ENCODE measurements at places on chromosomes 13 and 19. TPM values are rescaled to one million over a fixed set of nuclear protein-coding genes. Genes with fewer than 3 reads are reported as not detected.

WTIP gene
- 4.5 TPM for total RNA-seq

ZNF850 gene
- 41.1 TPM for total RNA-seq

PEG3 gene
- not detected for total RNA-seq

PNPLA6 gene
- total RNA-seq = 135 TPM

THSD8 gene
- total RNA-seq = 0.38 TPM

GRCh38 chr13:41707194-41707821 is 250.0 kb downstream of the RGCC start:
- no peak for DNase-seq

GRCh38 chr13:114076329-114077090 is 55.9 kb downstream of the RASA3 start:
- no peak for DNase-seq

DNA sequence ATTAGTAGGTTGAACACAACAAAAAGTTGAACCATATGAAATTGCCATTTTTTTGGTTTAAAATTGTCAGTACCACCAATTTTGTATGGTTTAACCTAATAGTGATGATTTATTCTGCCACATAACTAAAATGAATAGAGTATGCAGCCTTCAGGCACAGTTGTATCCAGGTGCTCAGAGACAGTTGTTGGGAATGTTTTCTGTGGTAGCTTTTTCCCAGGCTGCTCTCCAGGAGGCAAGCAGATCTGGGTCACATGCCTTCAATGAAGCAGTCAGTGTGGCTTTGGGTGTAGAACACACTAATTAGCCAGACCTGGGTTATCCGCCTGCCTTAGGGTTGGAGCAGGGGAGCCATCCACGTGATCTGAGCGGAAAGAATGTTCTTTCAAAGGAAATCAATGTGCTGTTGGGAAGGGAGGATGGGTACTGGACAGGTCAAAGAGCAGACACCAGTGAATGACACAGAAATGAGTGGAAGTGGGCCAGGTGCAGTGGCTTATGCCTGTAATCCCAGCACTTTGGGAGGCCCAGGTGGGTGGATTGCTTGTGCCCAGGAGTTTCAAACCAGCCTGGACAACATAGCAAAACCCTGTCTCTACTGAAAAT is 28.6 kb downstream of the MARK4 start:
- no peak for DNase-seq

- no peak for DNase-seq
These were observed 418.6 kb downstream of the OXGR1 start for GRCh38 chr13:96575423-96576320.

DNA sequence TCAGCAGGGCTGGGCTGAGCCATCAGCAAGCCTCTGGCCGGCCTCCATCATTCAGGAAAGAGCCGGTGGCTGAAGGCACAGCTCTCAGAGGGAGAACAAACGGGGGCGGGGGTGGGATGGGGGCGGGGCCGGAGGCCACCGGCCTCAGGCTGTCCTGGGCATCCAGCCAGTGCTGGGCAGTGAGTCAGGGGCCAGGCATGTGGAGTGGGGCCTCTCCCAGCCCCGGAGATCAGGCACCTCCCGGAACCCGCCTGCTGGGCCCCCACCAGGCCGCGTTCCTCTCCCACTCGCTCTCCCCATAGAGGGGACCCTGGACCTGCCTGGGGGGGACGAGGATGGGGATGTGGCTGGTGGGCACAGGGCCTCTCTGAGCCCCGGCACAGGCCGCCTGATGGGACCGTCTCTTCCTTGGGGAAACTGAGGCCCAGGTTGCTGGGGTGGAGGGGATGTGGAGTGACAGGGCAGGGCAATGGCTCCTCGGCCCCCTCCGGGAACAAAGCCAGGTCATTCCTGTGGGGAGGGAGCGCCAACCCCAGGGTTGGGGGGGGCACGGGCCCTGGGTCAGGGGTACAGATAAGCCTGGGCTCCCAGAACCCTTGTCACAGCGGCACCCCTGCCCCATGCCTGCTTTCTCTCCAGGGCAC is 12.9 kb downstream of the SPC24 start:
- peak; percentile 62 for DNase-seq

DNA sequence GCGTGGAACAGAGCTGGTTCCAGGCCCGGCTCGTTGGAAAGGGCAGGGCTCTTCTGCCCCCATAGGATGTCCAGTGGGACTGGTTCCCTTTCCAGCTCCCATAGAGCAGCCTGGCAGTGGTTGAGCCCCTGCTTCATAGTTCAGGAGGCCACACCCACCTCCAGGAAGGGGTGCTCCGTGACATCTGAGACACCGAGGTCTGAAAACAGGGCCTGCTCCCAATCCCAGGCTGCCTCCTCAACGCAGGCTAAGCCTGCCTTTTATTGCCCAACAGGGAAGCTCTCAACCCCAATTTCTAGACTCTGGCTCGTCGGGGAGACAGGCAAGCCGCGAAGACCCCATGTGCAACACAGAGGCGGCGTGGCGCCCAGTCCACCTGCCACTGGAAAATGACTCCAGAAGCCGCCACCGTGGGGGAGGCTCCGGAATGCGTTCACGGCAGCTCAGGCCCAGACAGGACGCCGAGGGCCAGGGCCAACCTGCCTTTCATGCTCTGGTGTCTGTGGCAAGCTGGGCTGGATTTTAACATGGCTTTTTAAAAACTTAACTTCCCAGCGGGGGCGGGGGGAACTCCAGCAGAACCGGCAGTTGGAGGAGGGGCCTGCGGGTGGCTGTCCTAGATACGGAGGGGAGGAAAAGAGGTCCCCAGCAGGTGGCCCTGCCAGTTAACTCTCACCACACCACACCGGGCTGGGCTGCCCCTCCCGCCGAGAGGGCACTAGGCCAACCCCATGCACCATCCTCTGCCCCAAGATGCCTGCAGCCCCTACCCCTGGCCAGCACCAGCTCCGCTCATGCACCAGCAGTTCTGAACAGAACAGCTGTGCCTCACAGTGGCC is 17.9 kb upstream of the TINCR start:
- peak; percentile 88 for DNase-seq

DNA sequence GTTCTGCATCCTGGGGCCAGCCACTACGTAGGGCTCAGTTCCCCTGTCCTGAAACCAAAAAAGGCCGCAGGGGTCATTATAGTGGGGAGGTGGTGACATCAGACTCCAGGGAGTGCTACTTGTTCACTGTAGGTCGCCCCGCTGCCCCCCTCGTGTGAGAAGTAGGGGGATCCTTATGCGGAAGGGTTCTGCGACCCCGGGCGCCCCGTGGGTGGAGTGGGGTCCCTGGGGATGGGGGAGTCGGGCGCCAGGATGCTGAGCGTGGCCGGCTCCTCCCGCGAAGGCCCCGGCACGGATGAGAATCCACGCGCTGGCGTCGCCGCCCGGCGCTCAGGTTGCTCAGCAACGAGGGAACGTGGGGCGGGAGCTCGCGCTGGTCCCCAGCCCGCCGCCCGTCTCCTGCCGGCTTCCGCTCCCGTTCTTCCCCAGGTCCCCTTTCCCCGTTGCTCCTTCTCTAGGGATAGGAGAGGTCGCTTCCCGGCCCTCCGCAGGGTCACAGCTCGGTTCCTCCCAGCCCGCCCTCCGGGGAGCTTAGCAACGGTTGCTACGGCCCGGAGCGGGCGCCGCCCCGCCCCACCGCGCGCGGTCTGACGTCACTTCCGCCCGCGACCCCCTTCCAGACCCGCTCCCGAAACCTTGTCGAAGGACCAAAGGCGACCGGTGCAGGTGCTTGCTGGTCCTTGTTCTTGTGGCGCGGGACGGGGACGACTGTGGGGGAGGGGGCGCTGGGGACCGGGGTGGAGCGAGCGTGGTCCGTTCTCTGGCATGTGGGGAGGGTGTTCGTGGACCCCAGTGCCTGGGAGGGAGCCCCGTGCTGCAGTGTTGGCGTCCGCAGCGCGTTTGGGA is at the start of gene NAT14:
TSS of gene NAT14 (plus strand) at position 596 of the 846 bp plus-strand sequence. CDS start 521 bp downstream, outside the sequence.
- DNase-seq = peak; percentile 95

DNA sequence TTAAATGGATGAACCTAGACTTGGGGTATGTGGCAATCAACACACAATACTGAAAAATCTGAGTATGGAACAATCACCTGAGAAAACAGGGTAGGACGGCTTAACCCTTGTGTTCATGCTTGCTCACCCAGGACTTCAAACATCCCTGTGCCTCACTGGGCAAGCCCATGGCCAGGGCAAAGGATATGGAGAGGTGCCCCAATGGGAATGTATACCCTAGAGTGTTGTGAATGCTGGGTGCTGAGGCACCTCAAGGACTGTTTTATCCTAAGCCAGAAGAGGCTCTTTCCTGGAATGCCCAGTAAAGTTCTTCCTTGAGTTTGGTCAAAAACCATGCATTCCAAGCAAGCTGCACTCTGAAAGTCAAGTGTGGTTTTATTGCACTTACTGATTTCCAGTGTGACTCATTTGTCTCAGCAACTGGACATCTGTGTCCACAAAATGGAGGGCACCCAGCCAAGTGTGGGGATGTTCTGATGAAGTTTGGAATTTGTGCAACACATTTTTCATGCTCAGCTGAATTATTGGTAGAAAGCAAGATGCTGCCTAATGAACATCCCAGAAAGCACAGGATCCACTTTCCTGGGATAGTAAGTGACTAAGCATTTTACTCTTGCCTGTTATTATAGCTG is 531.3 kb downstream of the RFC3 start:
- DNase-seq = no peak

DNA sequence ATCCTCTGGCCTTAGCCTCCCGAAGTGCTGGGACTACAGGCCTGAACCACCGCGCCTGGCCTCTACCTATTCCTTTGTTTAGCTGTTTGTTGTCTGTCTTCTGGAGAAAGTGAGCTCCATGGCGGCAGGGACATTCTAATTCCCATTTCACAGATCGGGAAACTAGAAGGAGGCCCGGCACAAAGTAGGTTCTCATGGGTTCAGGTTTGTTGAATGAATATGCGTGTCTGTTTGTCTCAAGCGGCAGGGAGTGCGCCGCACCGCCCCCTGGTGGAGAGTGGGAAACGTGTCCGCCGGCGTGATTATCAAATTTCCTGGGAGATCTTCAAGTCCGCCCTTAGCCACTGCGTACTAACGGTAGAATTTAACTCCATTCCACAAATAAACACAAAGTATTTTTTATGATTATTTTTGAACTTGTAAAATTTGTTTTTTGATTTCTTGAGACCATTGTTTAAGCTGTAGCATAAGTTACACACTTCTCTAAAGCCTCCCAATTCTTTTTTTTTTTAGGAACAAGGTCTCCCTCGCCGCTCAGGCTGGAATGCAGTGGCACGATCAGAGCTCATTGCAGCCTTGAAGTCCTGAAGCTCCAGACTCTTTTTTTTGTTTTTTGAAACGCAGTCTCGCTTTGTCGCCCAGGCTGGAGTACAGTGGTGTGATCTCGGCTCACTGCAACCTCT is 8.9 kb upstream of the CCDC9 start:
- DNase-seq = peak; percentile 86

- no peak for DNase-seq
These were observed 17.2 kb upstream of the CACTIN start for GRCh38 chr19:3643674-3644313.

DNA sequence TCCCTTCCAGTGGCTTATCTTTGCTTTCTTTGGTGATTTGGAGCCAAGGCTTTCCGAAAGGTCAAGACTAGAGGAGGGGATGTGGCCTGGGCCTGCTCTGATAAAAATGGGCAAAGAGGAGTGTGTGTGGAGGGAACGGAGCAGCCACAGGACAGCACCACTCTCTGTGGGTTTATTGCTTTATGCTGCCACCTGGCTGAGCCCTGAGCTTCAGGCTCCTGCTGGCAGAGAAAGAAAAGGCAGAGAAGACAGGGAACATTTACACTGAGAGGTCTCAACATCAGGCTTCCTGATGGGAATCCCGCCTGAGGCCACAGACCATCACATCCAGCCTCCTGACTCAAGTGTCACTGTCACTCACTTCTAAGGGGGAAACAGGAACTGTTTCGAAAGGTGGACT is 9.2 kb upstream of the GSX1 start:
- DNase-seq = peak; percentile 70

- DNase-seq = no peak
These were observed 36.3 kb upstream of the LSM14A start for GRCh38 chr19:34135821-34136611.

DNA sequence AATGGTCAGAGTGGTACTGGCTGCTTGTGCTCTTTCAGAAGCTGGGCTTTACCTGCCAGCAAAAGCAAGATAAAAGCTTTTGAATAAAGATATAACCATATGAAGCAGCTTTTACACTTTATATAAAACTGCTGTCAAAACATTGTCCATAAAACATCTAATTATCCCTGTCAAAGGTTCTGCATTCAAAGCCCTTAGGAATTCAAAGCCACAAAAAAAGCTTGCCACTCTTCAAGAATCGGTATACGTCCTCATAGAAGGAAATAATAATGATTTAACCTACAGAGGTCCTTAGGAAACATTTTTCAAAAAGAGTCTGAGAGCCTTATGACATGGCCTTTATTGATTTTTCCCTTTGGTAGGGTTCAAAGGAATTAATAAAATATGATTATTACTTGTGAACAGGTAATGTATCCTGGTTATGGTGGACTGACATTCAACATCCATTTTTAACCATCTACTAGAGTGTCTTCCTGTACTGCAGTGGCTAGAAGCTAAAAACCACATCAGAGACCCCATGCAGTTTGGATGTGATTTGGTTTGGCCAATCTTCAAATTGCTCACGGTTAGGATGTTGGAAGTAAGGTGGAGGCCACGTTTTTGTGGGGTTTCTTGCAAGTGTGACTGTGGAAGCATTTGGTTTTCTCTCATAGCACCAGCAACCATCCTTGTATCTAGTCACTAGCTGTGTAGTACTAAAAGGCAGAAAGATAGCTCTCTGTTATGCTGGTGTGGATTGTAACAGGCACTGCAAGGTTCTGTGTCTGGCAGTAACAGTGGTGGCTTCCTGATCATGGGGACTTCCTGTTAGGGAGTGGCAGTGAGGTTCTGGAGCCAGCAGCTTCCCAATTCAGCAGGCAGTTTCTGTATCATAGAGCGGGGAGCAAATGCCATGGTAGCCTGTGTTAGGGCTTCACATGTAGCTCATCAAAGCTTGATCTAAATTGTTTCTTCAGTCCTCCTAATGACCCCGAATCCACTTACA is 441.5 kb downstream of the DIAPH3 start:
- DNase-seq = no peak

Measured in GM23338 (cell line).